ENCODE measurements at places on chromosomes 16 and 17.

GRCh38 chr17:81842378-81842724 lies 7.5 kb upstream of the PPP1R27 start:
- no peak for DNase-seq

- no peak for DNase-seq
Measured at GRCh38 chr17:13498184-13498583, 103.5 kb downstream of the HS3ST3A1 start.

DNA sequence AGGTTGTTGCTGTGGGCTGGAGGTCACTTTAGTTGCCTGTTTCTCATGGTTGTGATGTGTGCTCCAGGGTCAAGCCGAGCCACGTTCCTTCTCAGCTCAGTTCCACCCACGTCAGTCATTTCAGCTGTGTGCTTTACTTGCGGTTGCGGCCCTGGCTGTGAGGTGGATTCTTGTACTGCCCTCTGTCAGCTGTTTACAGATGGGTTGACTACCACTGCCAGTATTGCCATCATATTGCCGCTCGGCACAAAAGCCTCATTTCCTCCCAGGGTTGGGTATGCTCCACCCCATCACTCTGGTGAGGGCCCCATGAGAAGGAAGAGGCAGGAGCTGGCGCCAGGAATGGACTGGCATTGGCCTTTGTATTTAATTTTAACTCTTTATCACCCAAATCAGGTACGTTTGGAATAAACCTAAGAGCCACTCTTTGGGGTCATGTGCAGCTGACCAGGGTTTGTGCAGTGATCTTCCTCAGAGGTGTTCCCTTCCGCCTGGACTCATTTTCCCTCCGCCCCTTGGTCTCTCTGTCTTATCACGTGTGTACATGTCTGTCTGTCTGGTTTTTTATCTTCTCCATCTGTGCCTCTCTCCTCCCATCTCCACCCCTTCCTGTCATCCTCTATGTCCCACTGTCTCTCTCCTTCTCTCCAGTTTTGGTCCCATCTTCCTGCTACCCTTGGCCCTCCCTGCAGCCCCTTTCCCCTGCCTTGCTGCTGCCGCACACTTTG lies 25.0 kb downstream of the METTL22 start:
- no peak for DNase-seq

DNA sequence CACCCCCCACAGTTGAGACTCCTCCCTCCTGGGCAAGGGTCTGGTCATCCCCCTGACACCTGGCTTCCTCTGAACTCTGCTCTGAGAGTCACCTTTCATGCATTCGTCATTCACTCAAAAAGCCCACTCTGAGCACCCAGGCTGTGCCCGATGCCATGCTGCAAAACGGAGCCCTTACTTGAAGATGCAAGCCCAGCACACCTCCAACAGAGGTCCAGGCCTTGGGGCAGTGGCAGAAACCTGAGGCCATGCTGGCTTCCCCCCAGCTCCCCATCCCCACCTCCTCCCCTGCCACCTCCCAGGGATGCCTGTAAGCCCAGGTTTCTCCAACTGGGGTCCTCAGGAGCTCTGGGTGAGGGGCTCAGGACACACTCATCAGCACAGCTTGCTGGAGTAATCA lies 67.7 kb upstream of the TNRC6C start:
- DNase-seq = no peak

DNA sequence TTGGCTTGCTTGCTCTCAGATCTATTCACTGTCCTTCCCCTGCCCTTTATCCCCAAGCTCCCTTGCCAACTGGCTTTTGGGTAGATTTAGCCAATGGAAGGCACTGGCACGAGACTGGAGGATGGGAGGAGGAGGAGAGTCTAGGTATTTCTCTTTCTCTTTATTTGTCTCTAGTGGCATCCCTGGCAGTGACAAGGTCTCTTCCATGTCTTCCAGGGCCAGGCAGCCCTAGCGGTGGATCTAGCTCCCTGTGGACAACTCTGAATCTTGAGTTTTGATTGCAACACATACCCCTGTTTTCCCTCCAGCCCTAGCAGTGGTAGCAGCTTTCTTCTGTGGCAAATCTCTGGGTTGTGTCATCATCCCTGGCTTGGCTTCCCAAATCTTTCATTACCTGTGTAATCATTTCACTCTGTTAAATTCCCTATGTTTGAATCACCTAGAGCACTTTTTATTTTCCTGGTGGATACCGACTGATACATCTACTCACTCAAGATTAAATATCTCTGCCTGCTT lies 171.1 kb upstream of the IRX6 start:
- no peak for DNase-seq

- DNase-seq = no peak
Measured at GRCh38 chr17:63544467-63545301, 5.6 kb upstream of the DCAF7 start.

DNA sequence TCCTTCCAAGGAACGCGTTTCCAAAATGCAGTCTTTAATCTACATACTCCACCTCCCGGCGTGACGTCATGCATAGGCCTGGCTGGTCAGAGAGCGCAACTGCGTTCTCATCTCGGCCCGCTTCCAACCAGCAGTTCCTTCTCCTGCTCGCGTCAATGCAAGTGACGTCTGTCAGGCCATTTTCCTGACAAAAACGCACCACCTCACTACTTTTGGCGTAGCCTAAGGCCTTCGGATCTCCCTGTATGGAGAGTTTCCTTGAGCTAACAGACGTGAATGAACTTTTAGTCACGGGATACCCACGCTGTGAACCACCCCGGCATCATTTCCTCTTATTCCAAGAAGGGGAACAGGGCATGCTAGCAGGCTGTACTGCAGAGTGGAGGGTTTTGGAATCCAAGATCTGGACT lies 25.0 kb downstream of the TEX14 start:
- DNase-seq = peak; percentile 30

- DNase-seq = no peak
Measured at GRCh38 chr17:55794725-55795482, 44.1 kb downstream of the PCTP start.

GRCh38 chr17:19250421-19251173 lies 13.4 kb downstream of the EPN2 start:
- no peak for DNase-seq

GRCh38 chr16:8660841-8661301 lies 13.5 kb upstream of the ABAT start:
- no peak for DNase-seq

GRCh38 chr16:2096853-2097595 lies 38.7 kb downstream of the PKD1 start:
- DNase-seq = no peak

GRCh38 chr16:50300942-50301625 lies 34.7 kb downstream of the ADCY7 start:
- no peak for DNase-seq

DNA sequence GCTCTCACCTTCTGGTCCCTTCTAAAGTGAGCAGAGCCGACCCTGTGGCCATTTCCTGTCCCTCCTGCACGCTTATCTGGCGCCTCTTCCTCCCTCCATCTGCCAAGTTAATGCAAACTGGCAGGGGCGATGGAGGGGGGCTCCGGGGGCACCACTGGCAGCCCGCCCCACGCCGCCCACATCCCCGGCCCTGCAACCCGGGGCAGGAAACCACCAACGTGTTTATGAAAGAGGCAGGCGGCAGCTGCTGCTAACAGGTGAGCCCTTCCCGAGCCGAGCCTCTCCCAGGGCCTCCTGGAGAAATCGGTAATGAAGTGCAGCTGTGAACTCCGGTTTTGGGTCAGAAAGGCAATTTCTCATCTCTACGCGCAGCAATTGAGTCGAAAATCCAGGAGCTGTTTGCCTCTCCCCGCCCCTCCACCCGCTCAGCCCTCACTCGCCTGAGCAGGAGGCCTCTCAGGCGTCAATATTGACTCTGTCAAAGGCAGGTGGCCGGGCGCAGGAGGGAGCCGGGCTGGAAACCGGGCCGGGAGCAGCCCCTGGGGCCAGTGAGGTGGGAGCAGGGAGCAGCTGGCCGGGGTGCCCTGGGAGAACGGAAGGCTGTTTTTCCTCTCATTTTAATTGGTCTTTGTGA lies 164.4 kb upstream of the GSE1 start:
- DNase-seq = peak; percentile 22

- no peak for DNase-seq
Measured at GRCh38 chr17:8563024-8563776, 67.3 kb downstream of the MYH10 start.

DNA sequence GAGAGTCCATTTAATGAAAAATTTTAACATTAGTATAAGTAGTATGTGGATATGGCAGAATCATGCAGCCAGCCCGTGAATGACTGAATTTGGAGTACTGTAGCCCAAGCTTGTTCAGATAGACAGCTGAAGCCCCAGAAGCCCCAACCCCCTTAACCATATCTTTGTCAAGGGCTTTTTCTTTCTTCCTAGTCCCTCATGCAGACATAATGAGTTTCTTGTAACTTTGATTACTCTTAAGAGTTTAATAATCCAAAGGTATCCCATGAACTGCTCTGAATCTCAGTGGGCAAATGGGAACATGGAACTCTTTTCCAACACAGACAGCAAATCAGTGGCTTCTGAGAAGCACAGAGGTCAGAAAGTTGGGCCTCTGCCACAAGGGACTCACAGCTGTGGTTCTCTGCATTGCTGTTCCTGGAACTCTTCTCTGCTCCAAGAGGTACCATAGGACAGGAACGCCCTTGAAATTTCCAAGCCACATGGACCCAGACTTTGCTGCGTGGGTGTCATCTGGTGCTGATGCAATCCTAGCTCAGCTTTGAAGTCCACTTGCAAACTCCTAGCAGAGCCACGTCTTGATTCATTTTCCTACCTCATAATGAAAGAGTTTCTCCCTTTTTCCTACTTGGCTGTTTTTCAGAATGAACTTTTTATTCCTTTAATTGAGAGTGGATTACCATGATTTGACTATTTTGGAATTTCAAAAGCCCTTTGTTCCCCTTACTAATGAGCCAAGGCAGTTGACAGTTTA lies 18.1 kb downstream of the LYRM1 start:
- DNase-seq = no peak

DNA sequence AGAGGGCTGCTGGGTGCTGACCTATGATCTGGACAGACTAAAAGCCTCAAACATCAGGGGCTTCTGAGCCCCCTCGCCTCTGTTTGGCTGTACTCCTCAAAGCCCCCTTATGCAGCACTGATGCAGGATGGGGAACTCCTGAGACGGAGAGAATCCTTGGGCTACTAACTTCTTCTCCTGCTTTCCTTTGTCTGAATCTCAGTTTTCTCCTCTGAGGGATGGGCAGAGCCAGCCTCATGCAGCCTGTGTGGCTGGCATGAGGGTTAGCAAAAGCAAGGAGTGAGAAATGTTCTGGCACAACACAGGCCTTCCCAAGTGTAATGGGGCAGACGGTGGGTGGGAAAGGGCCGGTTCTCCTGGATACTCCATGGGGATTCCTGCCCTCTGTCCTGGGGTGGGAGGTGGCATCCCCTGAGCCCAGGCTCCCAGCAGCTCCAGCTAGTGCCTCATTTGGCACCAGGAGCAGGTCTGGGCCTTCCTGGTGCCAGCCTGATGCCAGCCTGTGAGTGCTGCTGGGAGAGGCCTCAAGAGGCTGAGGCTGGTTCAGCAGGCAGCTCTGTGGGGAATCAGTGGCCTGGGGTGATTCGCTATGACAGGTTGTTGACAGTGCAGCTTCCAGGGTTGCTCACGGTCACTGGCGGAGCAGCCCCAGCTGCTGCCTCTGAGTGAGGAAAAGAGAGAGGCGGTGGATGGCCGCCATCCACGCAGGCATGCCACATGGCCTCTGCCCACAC lies 4.0 kb upstream of the BRD7 start:
- DNase-seq = no peak

GRCh38 chr16:72256398-72257066 lies 84.6 kb upstream of the PMFBP1 start:
- no peak for DNase-seq

GRCh38 chr16:57042157-57043111 lies 49.9 kb upstream of the CPNE2 start:
- peak; percentile 90 for DNase-seq

- no peak for DNase-seq
Measured at GRCh38 chr16:81210807-81211206, 27.7 kb upstream of the BCO1 start.

GRCh38 chr16:30033270-30033669 lies 2.2 kb upstream of the TLCD3B start:
- no peak for DNase-seq

DNA sequence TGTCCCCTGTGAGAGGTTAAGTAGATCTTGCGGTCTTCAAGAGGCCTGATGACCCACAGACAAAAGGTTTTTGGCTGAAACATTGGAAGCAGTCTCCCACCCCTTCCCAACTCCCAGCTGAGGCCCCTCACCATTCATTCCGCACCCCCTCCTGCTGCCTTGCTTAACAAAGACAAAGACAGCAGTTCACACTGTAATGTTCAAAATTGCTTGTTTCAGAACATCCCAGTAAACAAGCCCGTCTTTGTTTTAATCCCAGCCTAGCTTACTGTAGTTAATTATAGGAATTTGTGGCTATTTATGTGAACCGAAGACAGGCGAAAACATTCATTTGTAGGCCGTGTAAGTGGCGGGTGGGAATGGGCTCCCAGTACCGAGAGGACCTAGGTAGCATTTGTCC lies 55.7 kb downstream of the IRX5 start:
- DNase-seq = no peak

GRCh38 chr17:16516594-16517051 lies 24.6 kb upstream of the LRRC75A start:
- no peak for DNase-seq

DNA sequence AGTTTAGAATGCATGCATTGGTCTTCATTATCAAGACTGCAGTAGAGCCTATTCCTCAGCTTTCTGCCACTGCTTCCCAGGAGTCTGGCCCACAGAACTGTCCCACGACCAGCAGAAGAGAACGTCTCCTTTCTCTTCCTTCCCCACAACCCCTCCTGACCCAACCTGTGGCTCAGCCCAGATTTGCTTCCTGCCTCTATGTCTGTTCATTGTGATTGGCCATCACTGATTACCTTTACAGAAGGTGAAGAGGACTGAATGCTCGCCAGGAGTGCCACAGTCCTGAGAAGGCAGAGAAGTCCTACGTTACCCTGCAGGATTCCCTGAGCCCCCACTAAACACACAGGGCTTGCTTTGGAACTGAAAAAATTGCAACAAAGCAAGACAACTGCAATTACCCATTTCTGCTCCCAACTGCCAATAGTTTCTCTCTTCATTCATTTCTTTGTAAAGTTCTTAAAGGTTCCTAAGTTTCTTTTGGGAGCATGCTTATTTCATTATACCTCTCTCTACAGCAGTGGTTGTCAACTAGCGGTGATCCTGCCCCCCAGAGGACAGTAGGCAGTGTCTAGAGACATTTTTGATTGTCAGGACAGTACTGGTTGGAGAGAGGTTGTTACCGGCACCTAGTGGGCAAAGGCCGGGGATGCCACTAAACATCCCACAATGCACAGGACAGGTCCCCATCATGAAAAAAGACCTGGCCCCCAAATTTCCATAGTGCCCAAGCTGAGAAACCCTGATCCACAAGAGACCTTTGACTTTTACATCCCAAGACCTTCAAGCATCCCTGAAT lies 4.5 kb upstream of the NAT9 start:
- peak; percentile 38 for DNase-seq

- DNase-seq = no peak
Measured at GRCh38 chr17:21005367-21005766, 37.4 kb downstream of the USP22 start.

DNA sequence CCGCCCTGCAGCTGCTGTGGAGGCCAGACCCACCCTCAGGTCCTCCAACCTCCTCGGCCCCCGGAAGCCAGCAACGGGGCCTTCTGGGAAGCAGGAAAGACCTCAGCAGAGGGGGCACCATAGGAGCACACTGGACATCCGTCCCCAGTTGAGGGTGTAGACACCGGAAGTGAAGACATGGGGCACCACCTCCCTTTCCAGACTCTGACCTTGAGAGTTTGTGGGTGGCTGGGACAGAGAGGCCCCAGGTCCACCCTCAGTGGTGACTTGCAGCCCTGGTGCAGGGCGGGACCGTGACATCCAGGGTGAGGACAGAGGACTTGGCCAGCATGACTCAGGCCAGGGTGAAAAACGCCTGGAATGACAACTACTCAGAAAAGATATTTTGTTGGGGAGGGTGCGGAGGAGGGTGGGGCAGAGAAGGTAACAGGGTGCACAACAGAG lies 19.9 kb downstream of the CEP295NL start:
- DNase-seq = no peak

All from CD8-positive, alpha-beta memory T cell (primary cell).